Hematopoietic multipotent progenitor cell treated with erythropoietin and hydrocortisone succinate and interleukin-3 and kit ligand, for 15 days (in vitro differentiated cells): ENCODE measurements at places on chromosomes 12 and 14.

DNA sequence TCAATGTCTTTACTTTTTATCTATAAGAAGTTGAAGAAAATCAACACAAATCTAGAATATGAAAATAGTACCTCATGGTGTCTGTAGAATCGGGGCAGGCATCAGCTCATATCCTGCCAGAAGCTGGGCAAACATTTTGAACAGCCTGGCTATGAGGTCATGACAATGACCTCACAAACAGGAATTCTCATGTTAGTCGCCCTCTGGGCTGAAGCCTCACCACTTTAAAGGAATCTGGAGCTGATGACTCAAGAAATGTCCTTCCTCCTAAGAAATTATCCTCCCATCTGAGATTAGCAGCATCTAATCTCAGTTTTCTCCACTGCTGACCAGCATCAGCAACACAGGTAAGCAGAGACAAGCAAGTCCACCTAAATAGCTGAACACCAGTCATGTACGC lies 27.1 kb downstream of the CLIP1 start:
- DNase-seq = no peak

- DNase-seq = no peak
These were observed 24.2 kb upstream of the FOS start for GRCh38 chr14:75254381-75254822.

GRCh38 chr14:33393231-33393894 lies 454.7 kb downstream of the NPAS3 start:
- no peak for DNase-seq

GRCh38 chr12:10612984-10613348 lies 443 bp downstream of the MAGOHB start:
- no peak for DNase-seq

DNA sequence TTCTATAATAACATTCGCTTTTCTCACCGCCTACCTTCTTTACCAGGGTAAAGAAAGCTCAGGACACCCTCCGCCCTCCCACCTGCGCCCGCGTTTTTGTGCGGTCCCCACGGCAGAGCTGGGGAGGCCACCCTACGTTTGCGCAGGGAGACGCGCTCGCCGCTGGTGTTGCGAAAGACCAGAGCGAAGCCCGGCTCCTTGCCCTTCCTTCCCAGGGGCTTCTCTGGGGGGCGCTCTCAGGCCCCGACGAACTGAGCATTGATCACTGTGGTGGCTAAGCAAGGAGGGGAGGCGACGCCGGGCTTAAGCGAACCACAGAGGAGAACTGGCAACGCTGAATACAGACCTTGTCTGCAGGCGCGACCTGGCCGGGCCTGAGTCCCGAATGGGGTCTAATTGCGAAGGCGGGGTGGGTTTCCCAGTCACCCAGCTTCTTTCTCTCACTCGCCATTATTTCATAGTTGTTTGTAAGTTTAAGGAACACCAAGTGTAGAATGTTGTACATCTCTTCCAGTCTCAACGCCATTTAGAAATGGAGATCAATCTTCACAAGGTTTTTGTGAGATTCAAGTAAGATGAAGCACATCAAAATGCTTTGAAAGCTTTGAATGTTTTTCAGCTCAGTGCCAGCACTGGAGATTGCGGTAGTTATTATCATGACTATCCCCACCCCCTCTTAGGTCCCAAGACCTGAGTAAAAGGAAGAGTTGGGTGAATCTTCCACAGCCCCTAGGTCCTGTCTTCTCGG lies 1.7 kb upstream of the NKX2-1 start:
- DNase-seq = no peak

DNA sequence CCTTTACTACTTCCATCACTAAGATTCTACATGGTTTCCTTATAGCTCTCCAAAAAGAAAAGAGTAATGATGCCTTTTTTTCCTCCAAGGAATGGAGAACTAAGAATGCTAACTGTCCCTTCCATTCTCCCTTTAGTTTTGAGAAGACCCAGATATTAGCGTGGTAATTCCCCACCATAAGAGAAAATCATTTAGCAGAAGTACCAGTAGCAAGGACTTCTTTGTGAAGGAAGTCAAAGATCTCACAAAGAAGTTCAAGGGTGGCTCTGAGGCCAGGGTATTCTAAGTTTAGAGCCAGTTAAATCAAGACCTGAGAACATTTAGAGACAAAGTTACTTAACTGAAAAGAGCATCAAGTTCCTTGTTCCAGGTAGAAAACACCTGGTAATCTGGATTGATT lies 7.3 kb downstream of the USP15 start:
- no peak for DNase-seq

DNA sequence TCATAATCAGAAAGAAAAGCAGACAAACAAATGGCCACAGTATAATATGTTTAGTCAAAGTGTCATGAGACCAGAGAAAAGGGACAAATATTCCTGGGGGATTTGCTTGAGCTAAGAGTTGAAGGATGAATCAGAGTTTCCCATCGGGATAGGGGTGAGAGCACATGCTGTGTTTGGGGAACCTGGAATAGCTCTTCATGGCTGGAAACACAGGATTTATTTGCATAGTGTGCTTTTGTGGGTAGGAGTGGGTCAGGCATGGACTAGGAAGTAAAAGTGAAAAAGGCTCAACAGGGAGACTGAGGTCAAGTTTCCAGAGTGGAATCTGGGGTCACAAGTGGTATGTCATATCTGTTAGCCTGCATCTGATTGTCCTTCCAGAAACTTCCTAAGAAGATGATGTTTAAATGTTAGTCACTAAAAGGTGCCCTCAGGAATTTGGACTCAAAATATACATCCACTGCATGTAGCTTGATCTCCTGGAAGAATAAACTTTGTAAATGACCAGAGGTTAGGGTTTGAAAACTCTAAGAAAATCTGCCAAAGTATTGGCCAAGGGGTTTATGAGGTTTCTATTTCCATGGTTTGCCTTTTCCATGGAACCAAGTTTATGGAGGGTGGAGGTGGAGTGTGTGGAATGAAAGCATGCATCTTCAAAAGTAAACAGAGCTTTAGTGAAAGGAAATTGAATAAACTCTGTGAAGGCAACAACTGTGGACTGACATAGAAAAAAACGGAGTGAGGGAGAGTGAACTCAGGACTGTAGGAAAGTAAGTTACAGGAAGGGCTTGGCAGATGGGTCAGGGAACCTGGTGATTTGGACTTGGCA lies 344.6 kb downstream of the C12orf75 start:
- no peak for DNase-seq

DNA sequence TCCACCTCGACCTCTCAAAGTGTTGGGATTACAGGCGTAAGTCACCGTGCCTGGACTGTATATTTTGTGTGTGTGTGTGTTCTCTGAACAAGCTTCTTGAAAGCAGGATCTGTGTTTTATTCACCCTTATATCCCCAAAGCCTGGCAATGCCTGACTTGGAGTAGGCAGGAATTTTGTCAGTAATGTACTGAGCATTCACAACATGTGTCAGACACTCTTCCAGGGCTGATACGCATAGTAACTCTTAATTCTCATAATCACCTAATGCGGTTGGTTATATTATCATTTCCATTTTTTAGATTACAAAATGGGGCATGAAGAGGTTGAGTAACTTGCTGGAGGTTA lies 50.4 kb upstream of the PLEKHG3 start:
- DNase-seq = no peak

- no peak for DNase-seq
These were observed 29.7 kb downstream of the CCDC85C start for GRCh38 chr14:99574099-99574880.

- DNase-seq = no peak
These were observed 103.7 kb downstream of the DYRK2 start for GRCh38 chr12:67752226-67752732.

- no peak for DNase-seq
These were observed 5.6 kb upstream of the MYL6B start for GRCh38 chr12:56146492-56147460.

DNA sequence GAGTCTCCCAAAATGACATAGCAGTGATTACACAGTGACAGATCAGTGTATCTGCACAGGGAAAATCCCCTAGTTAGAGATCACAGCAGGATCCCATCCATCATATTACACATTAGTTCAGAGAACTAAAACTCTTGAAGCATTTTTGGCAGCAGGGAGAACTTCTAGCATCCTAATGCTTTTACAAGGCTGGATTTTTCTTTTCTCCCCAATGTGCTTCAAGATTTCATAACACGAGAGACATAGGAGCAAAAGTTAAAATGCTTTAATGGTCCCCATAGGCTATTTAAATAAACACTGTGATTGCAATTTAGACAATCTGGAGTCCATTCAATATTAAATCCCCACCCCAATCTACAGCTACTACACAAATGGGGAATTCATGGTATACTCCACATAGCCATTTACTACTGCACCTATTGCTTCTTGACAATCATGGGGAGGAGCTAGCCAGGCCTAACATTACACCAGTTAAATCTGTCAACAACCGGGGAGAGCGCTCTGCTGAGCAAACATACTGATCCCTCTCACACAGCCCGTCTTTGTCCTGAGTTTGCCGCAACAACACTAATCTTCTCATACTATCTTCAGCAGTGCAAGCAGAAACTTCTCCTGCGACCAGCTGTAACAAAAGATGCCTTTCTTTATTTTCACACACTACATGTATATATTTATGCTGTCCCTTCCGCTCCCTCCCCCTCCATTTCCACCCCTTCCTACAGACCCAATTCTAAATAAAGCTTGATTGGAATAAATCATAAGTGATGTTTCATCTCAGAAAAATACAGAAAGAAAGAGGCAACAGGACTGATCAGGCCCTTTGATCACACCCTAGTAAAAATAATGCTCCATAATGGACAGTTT lies 120.3 kb upstream of the SOX5 start:
- no peak for DNase-seq

- no peak for DNase-seq
These were observed 69.8 kb downstream of the SLC6A12 start for GRCh38 chr12:143964-144649.

- no peak for DNase-seq
These were observed 40.2 kb upstream of the NT5DC3 start for GRCh38 chr12:103881261-103881660.

DNA sequence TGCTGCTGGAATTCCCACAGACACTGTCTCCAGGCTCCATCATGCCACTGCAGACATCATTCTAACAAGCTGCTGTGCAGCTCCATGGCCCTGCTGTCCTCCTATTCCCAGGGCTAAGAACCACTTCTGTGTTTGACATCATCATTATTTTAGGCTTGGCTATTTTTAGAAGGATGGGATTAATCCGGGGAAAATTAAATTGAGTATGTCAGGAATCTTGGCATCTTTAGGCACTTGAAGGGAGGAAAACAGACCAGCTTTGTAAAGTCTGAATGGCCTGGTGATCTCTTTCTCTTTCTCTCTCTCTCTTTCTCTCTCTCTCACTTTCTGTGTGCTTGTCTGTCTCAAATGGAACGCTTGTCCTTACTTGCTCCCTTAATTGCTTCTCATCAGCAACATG lies 568.3 kb upstream of the FLRT2 start:
- DNase-seq = no peak

- DNase-seq = no peak
These were observed 14.8 kb downstream of the GRIP1 start for GRCh38 chr12:66664076-66664475.

- DNase-seq = no peak
These were observed 9.8 kb upstream of the KDM2B start for GRCh38 chr12:121590476-121591143.

DNA sequence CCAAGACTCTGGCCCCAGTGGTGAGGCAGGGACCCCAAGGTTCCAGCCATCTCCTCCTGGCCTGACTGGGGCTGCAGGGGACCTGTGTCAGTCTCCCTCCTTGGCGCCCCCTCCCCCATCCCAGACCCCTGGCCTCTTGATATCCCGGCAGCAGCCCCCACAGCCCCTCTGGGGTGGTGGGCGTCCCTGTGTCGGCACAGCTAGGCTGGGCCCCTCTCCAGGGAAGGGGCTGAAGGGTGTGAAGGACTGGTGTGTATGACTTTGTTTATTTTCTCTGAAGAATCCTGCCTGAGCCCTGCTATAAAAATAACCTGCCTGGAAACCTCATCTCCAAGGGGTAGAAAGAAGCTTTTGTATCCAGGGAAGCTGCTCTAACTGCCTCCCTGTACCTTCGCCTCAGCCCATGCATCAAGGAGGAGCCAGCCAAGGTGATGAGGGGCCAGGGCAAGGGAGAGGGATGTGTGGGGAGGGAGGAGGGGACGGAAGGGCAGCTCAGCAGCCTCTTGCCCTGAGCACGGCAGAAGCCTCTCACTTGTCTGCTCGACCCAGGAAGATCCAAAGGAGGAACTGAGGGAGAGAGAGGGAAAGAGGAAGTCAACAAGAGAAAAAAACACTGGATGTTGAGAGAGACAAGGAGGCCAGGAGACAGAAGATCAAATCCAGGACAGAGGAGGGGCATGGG lies 25.4 kb upstream of the COL2A1 start:
- no peak for DNase-seq

DNA sequence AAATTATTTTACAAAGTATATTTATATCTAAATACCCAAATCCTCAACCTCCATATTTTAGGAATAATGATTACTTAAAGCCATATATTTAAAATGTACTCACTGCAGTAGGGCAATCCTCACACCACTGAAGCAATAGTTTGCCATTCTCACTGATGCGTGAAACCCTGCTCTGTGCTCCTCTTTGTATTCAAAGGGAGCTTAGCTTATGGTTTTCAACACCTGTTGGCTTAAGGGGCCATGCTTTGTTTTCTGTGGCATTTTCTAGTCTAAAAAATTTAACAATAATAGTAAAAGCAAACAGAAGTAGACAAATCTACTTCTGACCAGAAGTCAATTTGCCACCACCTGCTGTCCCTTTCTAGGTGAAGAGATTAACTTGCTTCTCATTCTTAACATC lies 294.6 kb downstream of the FLRT2 start:
- DNase-seq = no peak

DNA sequence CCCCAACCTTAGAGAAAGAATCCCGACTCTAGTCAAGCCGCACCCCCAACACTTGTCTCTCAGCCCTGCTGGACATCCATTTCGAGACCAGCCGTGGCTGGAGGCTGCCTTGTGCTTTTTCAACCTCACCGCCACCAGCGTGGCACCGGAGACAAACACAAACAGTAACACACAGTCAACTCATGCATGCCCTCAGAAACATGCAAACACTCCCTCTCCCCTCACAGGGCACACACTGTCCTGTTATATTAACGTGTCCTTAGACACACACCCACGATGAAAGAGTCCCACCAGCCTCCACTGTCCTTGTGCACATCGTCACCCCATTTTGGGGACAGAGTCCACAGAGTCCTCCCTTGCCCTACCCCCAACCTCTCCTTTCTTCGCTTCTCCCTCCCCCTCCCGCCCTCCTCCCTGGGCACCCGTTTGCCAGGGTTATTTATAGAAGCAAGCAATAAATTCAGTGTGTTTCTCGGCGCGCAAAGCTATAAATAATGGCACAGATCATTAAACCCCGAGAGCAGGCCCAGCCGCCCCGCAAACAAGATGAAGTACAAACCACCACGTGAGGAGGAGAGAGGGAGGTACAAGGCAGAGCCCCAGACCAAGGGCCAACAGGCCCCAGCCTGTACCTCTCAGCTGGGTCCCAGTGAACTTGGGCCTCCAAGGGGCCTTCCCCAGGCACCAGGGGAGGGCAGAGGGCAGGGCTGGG lies 27.9 kb downstream of the SMUG1 start:
- no peak for DNase-seq

DNA sequence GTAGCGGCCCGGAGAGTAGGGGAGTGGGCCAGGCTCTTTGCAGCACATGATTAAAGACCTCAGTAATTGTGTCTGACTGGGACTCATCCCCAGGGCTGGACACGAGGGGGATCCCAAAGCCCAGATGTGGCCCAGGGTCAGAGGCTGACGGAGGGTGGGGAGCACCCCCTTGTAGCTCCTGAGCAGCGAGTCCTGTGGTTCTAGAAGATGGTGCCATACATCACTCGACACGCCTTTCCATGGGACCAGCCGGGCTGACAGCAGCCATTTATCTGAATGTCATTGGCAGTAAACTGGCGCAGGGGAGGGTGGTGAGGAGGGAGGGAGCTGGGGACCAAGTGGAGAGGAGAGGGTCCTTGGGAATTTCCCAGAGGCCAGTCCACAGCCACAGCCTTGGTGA lies 65.1 kb upstream of the FAM222A start:
- no peak for DNase-seq

- DNase-seq = peak; percentile 31
These were observed 23.7 kb upstream of the UBC start for GRCh38 chr12:124938108-124938507.
